ENCODE measurements at places on chromosomes 3 and 15.

DNA sequence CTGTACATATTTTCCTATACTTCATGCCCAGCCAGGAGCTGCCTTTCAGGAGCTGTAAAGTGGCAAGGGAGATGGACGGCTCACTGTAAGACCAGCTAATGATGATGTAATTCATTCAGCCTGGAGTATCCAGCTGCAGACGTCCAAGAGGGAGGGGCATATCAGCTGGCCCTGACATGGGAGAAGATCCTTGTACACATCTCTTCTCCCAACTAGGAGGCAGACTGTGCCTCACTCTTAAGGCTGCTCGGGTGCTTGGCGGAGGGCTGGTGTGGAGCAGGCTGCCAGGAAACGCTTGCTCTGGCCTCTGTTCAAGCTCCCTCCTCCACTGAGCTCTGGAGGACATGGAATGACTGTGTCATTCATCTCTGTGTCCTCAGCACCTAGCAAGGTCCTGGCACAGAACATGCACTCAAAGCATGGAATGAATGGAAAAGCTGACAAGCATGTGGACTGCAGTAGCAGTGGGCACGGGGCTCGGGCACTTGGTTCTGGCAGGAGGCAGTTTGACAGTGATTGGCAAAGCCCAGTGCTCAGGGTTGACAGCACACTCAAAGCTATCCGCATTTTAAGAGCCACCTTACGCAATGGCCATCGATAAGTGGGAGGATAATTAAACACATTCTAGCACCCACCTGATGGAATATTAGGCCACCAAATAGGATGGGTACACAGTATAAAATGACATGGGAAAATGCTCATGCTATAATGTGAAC, 72.4 kb downstream of the TBC1D2B start:
- DNase-seq = peak; percentile 51

DNA sequence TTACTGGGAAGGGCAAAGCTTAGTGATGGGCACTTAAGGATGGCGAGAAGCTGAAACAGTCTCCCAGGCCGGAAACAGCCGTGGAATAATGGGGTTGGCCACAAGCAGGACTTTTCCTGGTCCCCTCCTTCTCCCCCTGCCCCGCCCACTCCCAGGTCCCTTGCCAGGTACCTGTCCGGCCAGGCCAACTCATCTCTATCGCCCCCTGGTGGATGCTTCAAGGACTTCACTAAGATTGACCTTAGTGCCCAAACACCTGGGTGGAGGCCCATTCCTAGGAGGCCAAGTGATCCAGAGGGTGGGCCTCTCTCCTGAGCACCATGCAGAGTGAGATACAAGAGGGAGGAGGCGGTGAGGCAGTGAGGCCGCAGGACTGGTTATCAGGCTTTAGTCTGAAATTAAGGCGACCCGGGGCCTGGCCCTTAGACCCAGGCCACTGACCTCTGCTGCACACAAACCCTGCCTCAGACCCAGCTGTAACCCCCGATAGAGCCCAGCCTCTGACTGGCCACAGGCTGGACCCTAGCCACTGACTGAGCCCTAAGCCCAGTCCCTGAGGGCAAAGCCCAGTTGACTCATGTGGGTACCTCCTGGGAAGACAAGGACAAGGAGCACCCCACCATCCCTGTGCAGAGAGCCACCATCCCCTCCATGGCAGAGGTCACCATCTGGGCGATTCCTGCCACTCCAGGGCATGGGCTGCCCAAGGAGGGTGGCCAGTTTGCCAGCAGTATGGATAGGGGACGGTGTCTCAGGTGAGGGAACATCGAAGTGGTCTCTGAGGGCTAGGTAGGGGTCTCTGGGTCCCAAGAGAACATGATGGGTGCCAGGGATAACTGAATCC, 37.6 kb downstream of the VIPR1 start:
- DNase-seq = peak; percentile 1

- DNase-seq = no peak
Measured at GRCh38 chr15:82698711-82699345, 10.8 kb downstream of the AP3B2 start.

DNA sequence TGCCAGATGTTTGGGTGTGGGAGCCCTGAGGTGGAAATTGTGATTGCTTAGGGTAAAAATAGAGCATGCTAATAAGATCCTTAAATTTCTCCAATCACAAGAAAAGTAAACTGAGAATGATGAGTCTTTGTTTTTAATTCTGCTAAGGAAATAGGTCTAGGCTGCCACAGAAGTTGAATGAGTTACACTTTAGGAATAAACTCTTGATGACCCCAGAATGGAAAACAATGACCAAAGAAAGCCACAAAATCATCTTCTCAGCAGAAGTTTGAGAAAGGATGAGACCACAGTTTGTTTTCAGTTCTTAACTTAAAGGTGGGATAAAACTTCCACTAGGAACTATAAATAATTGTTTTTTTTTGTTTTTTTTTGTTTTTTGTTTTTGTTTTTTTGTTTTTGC, 164.6 kb upstream of the BCL6 start:
- no peak for DNase-seq

DNA sequence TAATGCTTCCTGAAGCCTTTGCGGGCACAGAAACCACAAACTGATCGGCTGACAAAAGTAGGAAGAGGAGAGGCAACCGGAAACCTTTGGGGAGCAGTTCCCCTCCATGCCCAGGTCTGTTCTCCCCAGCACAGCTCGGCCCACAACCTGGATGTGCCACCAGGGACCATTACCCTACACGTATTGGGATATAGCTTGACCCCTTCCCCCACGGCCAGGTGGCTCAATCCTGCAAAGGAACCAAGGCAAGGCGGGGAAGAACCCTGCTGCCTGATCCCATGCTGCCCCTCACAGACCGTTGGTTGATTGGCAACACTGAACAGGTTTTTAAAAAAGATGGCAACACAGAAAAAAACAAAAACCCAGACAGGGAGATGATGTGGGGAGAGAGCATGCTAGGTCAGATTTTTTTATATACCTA, 19.7 kb upstream of the TCAIM start:
- no peak for DNase-seq

GRCh38 chr3:82957696-82958095, 1196.3 kb upstream of the GBE1 start:
- DNase-seq = no peak

- DNase-seq = no peak
Measured at GRCh38 chr15:77075528-77075927, 4.6 kb upstream of the TSPAN3 start.

GRCh38 chr3:23836536-23837230, 30.9 kb downstream of the UBE2E1 start:
- DNase-seq = no peak

- no peak for DNase-seq
Measured at GRCh38 chr15:38085931-38086568, 151.6 kb downstream of the TMCO5A start.

DNA sequence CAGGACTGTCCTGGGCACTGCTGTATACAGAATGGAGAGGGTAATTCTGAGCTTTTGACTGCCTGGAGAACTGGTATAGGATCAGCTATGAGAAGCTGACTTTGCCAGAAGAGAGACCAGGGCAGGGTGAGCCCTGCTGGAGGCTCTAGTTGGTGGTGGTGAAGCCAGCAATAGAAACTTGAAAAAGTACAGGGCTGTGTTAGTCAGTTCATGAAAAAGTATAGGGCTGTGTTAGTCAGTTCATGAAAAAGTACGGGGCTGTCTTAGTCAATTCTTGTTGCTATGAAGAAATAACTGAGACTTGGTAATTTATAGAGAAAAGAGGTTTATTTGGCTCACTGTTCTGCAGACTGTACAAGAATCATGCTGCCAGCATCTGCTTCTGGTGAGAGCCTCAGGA, 63.5 kb upstream of the C2CD4B start:
- DNase-seq = no peak

DNA sequence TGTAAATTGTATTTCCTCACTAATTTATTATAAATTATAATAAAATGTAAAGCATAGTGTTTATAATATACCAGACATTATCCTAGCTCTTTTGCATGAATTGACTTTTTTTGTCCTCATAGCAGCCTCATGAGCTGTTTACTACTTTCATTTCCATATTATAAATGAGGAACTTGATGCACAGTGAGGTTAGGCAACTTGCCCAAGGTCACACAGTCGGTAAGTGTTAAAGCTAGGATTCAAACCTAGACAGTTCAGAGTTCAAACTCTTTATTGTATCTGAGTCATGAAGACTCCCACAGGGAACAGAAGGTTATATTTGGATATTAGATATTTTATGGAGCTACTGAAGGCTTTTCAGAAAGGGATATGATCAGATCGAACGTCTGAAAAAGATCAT, 322.2 kb upstream of the SATB1 start:
- DNase-seq = no peak

DNA sequence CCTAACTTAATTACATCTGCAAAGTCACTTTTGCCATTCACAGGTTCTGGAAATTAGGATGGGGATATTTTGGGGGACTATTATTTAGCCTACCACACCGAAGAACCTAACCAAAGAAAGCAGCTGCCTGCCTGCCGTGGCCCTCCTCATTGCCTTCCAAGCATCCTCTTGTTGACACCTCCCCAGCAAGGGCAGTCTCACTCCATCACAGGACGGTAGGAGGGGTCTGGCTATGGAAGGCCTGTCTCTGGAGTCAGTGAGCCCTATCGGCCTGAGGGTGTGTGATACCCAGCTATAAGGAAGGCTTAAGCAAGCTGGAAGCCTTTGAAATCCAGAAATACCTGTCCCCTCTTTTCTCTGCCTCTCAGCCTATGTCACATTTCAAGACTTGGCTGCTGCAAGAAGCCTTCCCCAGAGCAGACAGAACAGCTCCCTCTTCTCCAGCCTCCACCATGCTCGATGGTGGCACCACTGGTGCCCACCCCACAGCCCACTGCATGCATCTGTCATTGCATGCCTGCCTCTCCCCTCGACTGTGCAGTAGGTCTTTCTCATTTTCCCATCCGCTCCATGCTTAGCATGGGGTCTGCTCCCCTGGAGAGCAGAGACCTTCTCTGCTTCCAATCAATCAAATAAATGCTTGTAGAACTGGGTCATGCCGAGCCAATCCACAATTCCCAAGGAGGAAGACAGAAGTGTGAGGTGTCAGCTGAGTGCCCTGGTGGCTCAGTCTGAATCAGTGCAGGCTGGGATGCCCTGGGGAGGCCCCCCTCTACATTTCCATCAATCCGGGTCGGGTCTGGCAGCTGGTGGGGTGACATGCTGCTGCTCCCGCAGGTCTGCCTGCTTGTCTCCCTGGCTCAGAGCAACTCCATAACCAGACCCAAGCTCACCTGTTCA, 23.9 kb upstream of the LOXL1 start:
- DNase-seq = no peak

- no peak for DNase-seq
Measured at GRCh38 chr3:16151109-16151508, 23.4 kb upstream of the GALNT15 start.

GRCh38 chr3:160929595-160929994, 173.6 kb downstream of the PPM1L start:
- DNase-seq = peak; percentile 32

GRCh38 chr3:119157971-119158370, 12.0 kb downstream of the TEX55 start:
- DNase-seq = no peak

DNA sequence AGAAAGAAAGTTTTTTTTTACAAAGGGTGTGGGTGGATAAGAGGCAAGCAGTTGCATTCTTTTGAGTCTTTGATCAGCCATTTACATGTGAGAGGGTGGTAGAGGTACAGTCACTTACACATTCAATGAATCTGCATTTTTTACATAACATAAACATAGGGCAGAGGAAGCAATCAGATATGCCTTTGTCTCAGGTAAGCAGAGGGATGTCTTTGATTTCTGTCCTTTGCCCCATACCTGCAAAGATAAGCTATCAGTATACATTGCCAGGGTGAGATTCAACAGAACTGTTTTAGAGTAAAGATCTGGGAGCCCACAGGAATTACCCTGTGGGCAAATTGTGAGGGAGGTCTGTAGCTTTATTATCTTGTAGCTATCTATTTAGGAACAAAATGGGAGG, 5.4 kb upstream of the PPP1R2 start:
- no peak for DNase-seq

- DNase-seq = no peak
Measured at GRCh38 chr15:65969865-65970816, 100.8 kb downstream of the RAB11A start.

- DNase-seq = no peak
Measured at GRCh38 chr3:85960793-85961192, 1002.0 kb downstream of the CADM2 start.
